ENCODE measurements at places on chromosomes 7 and 10.

- no peak for DNase-seq
Observed at GRCh38 chr10:62693306-62693705, 111.2 kb upstream of the ADO start.

- DNase-seq: no peak
Observed at GRCh38 chr10:29064680-29065079, 224.2 kb upstream of the LYZL1 start.

DNA sequence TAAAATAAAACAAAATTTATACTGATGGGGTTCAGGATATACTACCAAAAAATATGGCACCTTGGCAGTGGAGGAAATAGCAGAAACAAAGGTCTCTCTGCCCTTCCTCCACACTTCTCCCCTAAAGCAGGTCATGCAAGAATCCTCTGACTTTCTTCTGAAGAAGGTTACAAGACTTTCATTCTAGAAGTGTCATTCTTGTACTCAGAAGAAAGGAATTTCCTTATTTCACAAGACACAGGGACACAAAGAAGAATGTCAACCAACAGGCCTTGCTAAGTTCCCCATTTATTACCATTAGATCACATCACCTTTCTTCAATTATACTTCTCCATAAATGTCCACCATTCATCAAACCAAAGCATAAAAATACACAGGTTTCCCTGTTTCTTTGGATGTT lies 470.2 kb downstream of the PAXIP1 start:
- no peak for DNase-seq

DNA sequence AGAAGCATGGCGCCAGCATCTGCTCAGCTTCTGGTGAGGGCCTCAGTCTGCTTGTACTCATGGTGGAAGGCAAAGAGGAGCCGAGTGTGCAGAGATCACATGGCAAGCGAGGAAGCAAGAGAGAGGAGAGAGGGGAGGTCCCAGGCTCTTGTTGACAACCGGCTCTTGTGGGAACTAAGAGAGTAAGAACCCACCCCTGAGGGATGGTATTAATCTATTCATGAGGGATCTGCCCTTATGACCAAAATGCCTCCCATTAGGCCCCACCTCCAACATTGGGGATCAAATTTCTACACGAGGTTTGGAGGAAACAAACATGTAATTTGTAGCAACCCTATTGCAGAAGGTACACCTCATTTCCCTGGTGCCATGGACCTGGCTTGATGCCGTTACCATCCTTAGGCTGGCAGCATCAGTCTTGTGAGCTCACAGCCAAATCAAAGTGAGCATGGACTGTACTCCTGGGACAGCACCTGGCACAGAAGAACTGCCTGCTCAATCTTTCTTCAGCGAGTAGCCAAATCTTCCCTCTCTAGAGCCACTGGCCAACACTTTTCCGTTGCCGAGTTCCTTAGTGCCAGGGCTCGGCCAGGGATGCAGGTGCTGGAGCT lies 6.5 kb downstream of the BTBD16 start:
- no peak for DNase-seq

GRCh38 chr10:93417921-93418320 lies 64.2 kb downstream of the MYOF start:
- DNase-seq: no peak

GRCh38 chr10:82150123-82150900 lies 275.3 kb downstream of the NRG3 start:
- DNase-seq: no peak

DNA sequence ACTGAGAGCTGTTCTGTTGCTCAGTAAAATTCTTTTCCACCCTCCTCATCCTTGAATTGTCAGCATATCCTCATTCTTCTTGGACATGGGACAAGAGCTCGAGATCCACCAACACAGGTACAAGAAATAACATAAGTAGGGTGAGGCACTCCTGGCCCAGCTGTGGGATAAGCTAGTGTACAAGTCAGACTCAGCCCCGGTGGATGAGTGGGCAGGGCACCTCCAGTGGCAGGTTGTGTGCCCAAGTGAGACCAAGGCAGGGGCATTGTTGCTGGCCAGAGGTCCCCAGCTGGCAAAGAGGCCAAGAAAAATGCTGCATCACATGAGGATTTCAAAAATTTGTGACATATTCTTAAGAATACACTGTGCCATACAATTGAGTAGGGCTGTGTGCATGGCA lies 402.0 kb upstream of the ZWINT start:
- DNase-seq: no peak

GRCh38 chr10:48708144-48708543 lies 23.5 kb downstream of the WDFY4 start:
- DNase-seq: no peak

GRCh38 chr10:59709395-59710125 lies at the start of gene SLC16A9:
Gene SLC16A9, minus strand, starts transcription at chr10:59709850. Its CDS starts 25,559 bp downstream, at chr10:59684291.
- DNase-seq: peak; percentile 41

GRCh38 chr10:110074298-110074697 lies 66.5 kb downstream of the ADD3 start:
- no peak for DNase-seq

DNA sequence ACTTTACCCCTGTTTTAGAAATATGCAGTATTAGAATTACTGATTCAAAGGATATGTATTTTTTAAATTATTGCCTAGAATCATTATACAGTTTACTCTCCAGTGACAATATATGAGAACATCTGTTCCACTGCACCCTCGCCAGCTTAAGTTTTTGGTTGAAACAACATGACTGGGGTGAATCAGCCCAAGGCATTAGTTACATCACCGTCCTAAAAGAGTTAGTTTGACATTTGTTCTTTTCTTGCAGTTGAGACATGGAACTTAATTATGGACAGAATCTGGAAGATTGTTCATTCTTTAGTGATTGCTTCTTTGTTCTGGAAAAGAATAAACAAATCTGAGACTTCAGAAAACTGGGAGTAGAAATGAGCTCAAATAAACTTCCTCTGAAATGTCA lies 167.3 kb upstream of the DKK1 start:
- DNase-seq: no peak

DNA sequence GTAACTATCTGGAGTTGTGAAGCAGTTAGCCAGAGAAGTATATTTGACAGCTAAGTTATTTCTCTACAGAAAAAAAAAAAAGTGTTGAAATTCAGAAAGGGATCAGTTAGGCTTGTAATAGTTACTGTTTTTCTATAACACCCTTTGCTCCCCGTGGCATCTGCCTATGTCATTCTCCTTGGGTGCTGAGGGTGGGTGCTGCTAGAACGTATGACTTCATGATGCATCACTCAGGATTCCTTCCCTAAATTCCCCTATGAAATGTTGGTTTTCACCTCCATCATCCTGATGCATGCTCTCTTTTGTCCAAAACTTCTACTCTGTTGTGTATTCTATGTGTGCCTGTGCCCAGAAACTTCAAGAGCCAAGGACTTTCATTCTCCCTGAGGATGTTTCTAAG lies 536.4 kb downstream of the GRM8 start:
- no peak for DNase-seq

DNA sequence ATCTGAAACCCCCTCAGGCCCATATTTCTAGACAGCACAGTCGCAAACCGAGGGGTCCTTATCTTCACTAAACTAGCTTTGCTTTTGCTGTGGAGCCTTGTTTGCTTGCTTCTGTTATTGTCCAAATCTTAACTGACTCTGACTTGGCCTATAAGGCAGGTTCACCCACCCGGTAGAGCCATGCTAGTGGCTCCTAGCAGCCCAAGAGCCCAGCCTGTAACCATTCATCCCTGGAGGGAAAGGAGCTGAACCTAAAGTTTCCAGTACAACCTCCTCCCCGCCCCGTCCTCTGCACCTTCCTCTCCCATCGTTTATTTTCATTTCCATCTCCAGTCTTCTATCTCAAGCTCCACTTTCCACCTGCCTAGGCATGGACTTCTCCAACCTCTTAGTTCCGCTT lies 345.7 kb downstream of the PTPRN2 start:
- DNase-seq: no peak

DNA sequence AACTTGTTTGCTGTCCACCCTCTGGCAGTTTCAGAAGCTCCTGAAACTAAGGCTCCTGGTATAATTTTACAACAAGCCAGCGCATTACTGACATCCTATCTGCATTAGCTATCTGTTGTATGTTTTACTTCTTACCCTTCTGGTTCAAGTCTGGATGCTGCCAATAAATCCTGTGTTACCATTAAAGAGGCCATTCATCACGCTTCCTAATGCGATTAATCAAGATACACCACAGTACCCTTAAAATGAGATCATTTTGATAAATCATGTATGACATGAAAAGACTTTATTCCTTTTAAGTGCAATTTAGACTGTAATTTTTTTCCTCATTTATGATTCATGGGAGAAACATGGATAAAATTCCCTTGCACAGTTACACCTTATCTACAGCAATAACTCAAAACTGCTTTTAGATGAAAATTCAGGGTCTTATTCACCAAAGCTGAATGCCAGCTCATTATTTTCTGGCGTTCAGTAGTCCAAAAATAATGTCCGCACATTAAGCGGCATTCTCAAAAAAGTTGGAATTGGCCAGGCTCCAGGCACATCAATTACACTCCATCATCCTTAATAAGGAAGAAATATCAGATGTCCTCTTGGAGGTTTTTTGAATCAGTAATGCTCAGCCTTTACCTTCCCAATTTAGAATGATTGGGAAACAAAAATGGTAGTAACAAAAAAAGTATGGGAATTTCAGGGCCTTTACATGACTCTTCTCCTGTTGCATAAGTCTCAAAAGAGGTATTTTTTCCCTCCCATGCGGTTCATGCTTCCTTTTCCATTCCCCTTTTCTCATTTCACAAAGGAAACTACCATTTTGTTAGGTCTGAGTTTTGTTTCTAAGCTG lies 878.5 kb downstream of the LRMDA start:
- DNase-seq: no peak
